ENCODE measurements at places on chromosomes 5 and 9. TPM values are rescaled to one million over a fixed set of nuclear protein-coding genes. Genes with fewer than 3 reads are reported as not detected.

GRCh38 chr5:43255704-43256103, 57.5 kb downstream of the HMGCS1 start:
- no peak for DNase-seq

The IFNK gene
- not detected for total RNA-seq

The LCN12 gene
- 4.2 TPM for total RNA-seq

DNA sequence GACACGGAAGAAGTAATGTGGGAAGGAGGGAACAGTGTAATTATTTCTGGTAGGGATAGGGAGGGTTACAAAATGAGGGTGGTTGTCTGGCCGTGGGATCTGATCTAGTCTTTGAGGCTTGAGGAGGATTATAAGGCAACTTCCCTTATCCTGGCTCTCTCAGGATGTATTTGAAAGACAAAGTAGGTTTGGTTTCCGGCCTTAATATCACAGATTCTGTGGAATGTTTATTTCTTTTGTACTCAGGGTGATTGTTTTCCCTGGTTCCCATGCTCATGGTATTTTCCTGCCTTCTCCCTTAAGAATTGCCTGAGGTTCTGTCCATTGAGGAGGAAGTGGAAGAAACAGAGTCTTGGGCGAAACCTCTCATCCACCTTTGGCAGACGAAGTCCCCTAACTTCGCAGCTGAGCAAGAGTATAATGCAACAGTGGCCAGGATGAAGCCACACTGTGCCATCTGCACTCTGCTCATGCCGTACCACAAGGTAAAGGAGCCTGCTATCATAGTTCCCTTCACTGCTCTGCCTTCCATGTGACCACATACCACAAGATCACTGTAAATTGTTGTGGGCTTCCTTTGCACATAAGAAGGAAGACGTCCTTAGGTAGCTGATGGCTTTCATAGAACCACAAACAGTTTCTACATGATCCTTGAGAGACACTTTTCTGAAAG, 253.8 kb downstream of the KDM4C start:
- peak; percentile 19 for DNase-seq

The BRINP1 gene
- total RNA-seq, result 1.2 TPM

The LIFR gene
- 33.8 TPM for total RNA-seq

GRCh38 chr5:108101130-108101529, 280.8 kb downstream of the FBXL17 start:
- DNase-seq, result no peak

DNA sequence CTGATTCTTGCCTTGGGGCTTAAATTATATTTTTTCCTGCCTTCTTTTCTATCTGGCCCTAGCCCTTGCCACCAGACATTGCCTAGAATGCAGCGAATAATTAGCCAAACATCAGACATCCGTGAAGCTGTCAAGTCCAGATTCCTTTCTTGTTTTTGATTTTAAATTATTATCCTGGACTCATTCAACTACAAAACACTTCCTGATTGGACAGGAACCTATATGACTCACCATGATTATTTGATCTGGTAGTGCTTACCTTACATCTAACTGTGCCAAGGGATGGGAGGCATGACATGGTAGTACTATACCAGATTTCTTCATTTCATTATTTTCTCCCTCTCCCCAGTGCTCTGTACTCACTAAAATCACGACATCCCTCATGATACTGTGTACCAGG, 829.6 kb downstream of the TLR4 start:
- no peak for DNase-seq

The ADGRD2 gene
- total RNA-seq, result 0.09 TPM

DNA sequence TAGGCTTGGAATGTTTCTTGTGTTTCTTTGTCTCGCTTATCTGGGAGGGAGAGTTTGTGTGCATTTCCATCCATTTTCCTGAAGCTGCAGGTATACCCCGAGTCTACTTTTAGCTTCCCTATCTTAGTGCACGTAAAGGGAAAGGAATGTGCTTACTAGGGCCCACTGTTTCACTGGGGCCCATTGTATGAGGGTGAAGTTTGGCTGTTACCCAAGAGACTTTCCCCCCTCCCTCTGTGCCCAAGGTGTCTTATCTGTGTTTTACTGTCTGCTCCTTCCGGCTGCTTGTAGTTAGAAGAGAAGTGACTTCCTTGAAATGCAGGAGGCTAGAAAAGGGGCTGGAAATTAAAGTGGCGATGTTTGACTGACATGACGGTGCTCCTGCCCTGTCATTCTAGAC, 12.1 kb upstream of the BTNL3 start:
- peak; percentile 1 for DNase-seq

The ZFP62 gene
- 41.1 TPM for total RNA-seq

Data from thymus (tissue), 14 donors.